LHCN-M2 (cell line): ENCODE measurements at places on chromosomes 4 and X. TPM values are rescaled to one million over a fixed set of nuclear protein-coding genes. Genes with fewer than 3 reads are reported as not detected.

GRCh38 chr4:148025981-148026380 is 294.1 kb downstream of the ARHGAP10 start:
- peak; percentile 84 for DNase-seq

- DNase-seq = no peak
Measured at GRCh38 chrX:70808942-70809940, 99.3 kb downstream of the TEX11 start.

MFAP3L gene
- total RNA-seq = 9.1 and 10.2 TPM in 2 replicates

ELF4 gene
- total RNA-seq = 14.2 and 14.7 TPM in 2 replicates

ADH4 gene
- not detected in 2 replicates for total RNA-seq
